ENCODE measurements at places on chromosomes 5 and 9.

- DNase-seq = no peak
Observed at GRCh38 chr5:159091596-159092331, 8.0 kb downstream of the EBF1 start.

DNA sequence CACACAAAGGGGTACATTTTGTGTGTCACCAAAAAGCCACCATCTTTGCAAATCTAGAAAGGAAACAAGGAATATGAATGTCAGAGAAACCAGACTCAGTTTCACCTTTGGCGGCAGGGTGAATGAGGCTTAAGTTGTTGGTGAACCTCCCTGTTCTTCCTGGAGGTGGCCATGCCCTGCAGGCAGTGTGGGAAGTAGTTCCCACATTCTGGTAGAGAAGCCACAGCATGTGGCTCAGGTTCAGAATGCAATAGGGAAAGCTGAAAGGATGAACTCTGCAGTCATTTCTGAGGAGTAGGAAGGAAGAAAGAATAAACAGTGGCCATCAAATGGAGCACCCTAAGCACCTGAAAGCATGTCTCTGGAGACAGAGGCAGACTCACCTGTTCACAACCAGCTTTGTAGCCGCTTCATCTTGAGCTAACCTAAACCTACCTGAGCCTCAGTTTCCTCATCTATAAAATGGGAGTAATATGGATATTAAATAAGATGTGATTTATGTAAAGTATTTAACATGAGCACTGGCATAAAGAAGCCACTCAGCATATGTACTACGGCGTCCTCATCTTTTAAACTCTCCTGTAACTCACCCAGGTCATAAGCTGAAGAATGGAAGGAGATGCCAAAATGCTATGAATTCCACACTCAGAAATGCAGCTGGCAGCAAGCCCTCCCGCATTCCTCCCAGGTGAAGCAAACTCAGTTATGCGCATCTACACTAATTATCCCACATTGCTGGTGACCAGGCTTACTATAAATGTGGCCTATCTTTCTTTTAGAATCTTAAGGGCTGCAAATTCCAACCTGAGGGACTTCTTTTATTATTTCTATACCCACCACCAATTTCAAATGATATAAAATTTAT lies 86.0 kb downstream of the ZNF608 start:
- no peak for DNase-seq

- no peak for DNase-seq
Observed at GRCh38 chr5:129447968-129448367, 12.1 kb upstream of the ADAMTS19 start.

DNA sequence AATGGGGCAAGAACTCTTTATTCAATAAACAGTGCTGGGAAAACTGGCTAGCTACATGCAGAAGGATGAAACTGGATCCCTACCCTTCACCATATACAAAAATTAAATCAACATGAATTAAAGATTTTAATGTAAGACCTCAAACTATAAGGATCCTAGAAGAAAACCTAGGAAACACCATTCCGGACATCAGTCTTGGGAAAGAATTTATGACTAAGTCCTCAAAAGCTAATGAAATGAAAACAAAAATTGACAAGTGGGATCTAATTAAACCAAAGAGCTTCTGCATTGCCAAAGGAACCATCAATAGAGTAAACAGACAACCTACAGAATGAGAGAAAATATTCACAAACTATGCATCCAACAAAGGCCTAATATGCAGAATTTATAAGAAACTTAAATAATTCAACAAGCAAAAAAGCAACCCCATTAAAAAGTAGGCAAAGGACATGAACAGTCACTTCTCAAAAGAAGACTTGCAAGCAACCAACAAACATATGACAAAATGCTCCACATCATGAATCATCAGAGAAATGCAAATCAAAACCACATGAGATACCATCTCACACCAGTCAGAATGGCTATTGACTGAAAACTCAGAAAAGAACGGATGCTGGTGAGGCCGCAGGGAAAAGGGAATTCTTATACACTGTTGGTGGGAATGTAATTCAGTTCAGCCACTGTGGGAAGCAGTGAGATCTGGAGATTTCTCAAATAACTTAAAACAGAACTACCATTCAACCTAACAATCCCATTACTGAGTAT lies 104.3 kb upstream of the MAP3K1 start:
- peak; percentile 34 for DNase-seq

GRCh38 chr5:125017796-125018195 lies 271.4 kb upstream of the ZNF608 start:
- DNase-seq = no peak

- DNase-seq = no peak
Observed at GRCh38 chr9:86918556-86918955, 28.8 kb downstream of the GAS1 start.

- DNase-seq = no peak
Observed at GRCh38 chr9:127167560-127168326, 45.3 kb upstream of the ANGPTL2 start.

- no peak for DNase-seq
Observed at GRCh38 chr9:29928072-29928471, 2354.8 kb upstream of the C9orf72 start.
